ENCODE measurements at places on chromosomes 7 and 10.

DNA sequence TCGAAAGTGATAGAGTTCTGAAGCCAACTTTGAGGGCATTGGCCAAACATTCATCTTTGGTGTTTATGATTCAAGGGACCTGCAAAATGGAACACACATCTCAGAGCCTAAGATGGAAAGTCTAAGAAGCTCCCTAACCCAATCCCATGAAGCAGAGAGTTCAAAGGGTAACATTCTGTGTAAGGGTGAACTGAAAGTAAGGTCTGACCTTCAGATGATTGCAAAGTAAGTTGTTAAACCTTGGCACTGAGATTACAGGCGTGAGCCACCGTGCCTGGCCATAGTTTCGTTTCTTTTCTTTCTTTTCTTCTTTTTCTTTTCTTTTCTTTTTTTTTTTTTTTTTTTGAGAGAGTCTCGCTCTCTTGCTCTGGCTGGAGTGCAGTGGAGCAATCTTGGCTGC is 2.2 kb downstream of the ZNF212 start:
- DNase-seq = no peak

DNA sequence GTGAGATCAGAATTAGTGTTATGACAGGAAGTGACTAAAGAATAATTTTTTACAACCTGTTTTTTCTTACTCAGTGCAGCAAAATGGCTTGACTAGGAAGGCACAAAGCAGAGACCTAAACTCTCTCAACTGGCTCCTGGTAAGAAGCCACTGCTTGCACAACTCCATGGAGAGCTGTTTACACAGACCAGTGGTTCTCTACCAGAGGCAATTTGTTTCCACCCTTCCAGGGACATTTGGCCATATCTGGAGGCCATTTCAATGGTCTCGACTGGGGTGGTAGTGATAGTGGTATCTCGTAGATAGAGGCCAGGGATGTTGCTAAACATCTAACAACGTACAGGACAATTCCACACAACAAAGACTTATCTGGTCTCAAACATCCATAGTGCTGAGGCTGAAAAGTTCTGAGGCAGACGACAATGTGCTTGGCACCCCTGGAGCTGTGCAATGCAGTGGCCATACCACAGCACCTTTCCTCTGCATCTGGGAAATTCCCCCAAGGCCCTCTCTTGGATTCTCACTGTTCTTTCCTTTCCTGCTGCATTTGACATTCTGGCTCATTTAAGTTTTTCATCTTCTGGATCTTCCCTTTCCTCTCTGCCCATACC is 105.4 kb upstream of the LAMB4 start:
- DNase-seq = no peak

DNA sequence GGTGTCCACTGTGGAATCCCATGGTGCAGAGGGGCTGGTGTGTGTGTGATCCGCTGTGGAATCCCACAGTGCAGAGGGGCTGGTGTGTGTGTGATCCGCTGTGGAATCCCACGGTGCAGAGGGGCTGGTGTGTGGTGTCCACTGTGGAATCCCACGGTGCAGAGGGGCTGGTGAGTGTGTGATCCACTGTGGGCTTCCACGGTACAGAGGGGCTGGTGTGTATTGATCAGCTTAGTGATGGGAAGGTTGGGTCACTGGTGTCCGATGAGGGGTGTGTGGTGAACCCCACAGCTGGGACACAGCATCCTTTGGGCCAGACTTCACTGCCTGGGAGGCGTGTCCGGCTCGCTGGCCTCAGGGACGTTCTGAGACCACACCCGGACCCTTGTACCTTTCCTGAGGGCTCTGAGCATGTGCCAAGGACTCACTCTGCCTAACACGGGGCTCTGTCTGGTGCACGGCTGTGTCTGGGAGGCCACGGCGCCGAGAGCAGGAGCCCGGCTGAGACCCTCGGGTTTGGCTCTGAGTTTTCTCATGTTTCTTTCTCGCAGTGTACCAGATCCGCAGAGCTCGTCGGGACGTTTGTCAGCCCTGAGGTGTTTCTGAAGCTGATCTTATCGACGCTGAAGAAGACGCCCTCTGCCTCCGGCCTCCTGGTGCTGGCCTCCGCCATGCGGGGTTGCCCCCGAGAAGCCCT is 29.3 kb upstream of the PRKAR1B start:
- no peak for DNase-seq

- peak; percentile 7 for DNase-seq
Measured at GRCh38 chr10:113347508-113347907, 205.3 kb upstream of the HABP2 start.

GRCh38 chr10:65419629-65420028 is 1506.2 kb upstream of the LRRTM3 start:
- no peak for DNase-seq

DNA sequence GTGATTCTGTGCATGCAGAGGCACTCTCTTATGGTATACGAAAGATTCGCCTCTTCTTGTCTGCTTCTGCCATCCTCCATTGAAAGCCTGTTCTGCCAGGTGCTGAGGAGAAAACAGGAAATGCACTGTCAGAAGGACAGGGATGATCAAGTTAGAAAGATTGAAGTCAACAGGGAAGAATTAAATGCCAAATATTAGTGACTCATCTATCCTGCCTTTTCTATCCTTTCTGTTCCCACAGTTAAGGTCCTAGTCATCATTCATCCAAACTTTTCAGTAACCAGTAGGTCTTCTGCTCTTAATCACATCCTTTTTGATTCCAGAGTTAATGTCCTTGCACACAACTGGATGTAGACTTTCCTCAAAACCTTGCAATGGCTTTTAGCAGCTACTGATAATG is 4.8 kb upstream of the ZNF783 start:
- no peak for DNase-seq

DNA sequence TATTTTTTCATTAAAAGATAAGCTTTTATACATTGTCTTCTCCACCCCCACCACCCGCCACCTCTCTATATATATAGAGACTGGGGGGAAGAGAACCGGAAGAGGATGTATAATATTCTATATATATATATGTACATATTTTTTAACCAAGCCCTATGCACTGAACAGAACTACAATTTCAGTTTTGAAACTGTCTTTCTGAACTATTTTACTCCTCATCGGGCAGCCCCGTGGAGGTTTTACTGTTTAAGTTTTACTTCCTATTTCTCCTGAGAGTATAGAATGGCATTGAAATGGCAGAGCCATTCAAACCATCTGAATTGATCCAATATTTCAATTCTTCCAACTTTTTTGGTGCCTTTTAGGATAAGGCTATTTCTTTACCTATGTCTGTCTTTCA is 1047.1 kb downstream of the NRG3 start:
- DNase-seq = no peak
